ENCODE measurements at places on chromosomes 3 and 15.

DNA sequence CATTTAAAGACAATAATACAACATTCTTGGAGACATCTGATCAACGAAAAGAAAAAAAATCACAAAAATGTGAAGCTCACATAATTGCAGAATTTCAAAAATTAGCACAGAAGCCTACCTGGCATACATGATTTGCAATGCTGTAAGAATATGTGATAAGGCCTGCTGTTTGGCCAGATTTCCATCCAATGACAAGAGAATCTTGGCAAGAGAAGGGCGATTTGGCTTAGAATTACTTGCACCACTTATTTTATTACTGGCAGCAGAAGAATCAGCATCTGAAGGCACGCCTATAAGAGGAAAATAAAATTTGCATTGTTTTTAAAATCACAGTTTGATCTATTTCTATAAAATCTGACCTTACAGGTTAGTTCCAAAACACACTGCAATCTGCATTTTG, 70.3 kb upstream of the OCA2 start:
- DNase-seq = no peak

DNA sequence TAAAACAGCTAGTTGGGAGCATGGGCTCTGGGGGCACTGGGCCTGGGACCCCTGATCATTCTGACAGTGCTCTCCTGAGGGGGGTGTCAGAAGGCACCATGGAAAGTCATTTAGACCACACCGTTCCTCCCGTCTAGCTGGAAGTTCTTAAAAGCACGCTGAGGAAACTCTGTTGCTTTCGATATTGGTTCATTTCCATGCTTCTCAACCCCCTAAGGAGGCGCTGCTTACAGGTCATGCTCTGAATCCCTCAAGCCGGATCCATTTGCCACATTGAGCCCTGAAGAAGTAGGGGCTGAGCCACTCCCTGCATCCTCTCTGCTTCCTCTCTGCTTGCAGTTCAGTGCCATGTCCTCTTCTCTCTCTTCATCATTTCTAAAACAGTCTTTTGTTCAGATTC, 187.2 kb downstream of the CACNA2D3 start:
- no peak for DNase-seq

- DNase-seq = no peak
These were observed 7.9 kb downstream of the VGLL4 start for GRCh38 chr3:11635680-11636393.

DNA sequence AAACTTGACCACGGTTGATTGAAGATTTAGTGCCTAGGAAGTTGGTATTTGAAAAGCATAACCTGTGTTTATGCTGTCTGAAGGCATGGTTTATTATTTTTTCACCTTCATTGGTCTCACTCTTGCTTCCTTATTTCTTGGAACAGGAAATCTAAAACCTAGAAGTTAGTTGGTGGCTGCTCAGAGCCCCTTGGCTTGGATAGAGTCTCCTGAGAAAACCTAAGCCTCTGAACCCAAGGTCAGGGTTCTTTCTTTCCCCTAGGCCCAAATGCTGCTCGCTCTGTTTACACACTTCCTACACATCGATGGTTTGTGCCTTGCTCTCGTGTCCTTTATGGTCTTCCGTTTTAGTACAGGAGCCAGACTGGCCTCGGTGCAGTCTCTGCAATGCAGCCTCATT, 82.2 kb downstream of the TRAK1 start:
- no peak for DNase-seq

DNA sequence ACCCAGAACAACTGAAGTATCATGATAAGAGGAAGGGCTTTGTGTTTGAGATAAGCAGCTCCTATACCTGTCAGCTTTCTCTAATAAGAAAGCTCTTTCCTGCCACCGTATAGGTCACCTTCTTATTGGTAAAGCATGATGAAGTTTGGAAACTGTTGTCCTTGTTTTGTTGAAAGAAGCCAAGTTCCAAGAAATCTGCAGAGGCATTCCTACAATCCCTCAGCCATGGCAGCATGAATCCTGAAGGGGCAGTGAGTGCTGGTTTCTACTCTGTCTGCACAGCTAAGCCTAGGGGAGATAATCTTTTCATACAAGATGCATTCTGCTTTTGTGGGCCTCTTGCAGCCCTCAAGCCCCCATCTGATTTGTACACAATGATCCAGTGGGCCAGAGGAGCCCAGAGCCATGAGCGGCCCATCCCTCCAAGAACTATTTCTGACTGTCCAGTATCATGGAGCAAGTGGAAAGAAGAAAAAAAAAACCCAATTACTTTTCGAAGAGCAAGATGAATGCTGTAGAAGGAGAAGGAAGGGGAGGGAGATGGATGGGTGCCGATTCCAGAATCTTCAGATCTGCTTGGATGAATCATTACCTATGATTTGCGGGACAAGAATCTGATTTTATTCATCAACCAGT, 1.9 kb upstream of the THBS1 start:
- DNase-seq = no peak

GRCh38 chr15:57541271-57541670, 50.4 kb upstream of the MYZAP start:
- DNase-seq = no peak

GRCh38 chr3:158532099-158532734, 38.8 kb upstream of the MLF1 start:
- DNase-seq = peak; percentile 24

GRCh38 chr3:107988460-107989175, 102.2 kb downstream of the CD47 start:
- no peak for DNase-seq

DNA sequence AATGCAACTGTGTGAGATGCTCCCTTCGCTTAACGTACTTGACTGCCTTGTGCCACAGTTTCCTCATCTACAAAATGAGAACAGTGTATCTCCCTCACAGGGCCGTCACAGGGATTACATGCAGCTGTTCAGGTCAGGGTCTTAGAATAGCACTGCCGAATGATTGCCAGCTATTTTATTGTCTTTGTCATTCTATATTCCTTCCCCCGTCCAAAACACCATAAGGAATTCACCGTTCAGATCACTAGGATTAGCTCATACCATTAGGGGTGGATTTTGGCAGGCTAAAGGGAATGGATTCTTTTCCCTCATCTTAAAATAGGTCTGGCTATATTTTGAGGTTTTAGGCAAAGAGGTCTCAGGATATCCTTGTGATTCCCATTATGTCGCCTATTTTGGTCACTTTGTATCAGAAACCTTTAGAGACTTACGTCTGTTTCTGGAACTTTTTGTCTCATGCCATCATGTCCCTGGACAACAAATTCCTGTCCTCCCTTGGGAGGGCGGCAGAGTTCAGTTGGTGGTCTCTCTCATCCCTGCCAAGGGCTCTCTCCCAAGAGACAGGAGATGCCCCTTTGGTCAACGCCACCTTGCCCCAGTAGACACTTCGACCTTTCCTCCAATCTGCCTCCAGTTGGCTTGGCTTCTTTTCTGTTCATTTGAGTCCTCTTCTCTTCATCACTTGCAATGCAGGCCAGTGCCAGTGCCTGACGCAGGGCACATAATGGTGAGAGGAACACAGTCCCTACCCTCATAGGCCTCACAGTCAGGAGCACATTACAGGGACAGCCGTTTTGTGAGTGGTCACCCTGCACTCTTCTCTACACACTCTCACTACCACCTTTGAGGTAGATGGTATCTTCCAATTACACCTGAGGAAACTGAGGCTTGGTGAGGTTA, 171.6 kb upstream of the BHLHE40 start:
- DNase-seq = no peak

GRCh38 chr3:14918356-14918860, 29.0 kb upstream of the NR2C2 start:
- no peak for DNase-seq

DNA sequence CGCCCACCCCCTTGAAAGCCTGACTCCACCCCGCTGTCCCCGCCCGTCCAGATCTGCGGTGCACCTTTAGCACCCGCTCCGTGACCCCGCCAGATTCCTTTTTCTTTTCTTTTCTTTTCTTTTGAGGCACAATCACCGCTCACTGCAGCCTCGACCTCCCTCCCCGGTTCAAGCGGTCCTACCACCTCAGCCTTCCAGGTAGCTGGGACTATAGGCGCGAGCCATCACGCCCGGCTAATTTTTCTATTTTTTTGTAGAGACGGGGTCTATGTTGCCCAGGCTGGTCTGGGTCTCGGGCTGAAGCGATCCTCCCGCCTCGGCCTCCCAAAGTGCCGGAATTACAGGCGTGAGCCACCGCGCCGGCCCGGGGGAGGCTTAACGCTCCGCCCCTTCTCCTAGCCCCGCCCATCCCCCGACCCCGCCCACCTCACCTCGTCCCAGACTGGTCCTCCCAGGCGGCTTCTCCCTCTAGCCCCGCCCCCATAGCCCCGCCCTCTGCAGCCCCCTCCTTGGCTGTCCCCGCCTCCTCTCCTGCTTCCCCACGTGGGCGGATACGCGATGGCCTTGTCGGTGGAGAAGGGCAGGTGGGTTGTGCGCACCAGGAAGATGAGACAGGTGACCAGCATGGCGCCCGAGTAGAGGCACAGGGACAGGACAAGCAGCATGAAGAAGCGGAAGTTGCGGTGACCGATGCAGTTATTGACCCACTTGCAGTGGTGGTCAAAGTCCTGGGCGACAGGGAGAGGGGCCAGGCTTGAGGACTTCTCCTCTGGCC, 3.2 kb downstream of the ZDHHC19 start:
- DNase-seq = peak; percentile 88

GRCh38 chr3:168002786-168003368, 92.8 kb downstream of the GOLIM4 start:
- DNase-seq = no peak

Data from NCI-H774 (cell line).